CD4-positive, alpha-beta T cell treated with Interleukin-15 for 4 hours (primary cell): ENCODE measurements at places on chromosomes 7 and 10.

DNA sequence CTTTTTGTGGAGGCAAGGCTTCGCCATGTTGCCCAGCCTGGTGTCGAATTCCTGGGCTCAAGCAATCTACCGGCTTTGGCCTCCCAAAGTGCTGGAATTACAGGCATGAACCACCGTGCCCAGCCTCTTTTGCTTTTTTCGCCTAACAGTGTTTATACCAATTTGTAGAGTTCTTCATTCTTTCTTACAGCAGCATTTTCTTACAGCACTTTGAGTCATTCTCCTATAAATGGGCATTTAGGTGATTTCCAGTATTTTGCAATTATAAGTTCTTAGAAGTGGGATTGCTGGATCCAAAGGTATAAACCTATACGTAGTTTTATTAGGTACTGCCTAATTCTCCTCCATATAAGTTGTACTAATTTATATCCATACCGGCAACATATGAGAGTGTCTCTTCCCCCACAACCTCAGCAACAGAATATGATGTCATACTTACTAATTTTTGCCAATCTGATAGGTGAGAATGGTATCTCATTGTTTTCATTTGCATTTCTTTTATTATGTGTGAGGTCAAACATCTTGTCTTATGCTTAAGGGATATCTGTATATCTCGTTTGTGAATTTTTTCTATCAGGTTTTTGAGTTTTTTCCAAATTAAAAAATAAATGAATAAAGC lies 39.1 kb downstream of the SUFU start:
- DNase-seq, result no peak

DNA sequence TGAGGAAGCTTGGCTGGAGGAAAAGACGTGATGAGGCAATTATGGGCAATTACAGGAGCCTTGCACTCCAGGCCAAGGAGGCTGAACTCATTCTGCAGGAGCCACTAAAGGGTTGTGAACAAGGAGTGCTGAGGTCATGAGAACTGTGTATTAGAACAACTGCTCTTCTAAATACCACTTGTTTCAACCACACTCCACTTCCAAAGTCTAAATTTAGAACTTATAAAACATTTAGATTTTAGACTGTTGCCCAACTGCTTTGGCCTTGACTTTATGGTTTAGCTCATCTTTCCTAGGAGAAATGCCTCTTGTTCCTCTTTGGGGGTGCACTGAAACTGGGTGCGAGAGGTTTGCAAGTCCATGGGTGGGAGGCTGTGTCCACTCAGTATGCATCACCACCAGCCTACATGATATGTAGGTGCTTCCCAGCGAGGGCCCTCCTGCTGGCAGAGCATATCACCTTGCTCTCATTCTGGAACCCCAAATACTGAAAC lies 199.7 kb upstream of the AOAH start:
- no peak for DNase-seq

DNA sequence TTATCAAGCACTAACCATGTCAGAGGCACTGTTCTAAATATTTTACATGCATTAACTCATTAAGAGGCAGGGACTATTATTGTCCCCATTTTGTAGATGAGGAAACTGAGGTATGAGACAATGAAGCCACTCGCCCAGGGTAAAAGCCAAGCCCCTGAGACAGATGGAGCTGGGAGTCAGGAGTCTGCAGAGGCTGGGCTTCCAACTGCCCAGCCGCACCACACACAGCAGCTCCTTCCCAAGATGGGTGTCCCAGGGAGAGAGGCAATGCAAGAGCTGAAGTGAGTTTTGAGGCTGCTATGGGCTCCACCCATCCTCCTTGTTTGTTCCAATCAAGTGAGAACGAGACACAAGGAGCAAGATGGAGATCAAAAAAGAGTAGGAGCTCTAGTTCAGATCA lies 244.2 kb downstream of the KCNMA1 start:
- no peak for DNase-seq

GRCh38 chr10:117884093-117884492 lies 162.6 kb downstream of the RAB11FIP2 start:
- DNase-seq, result no peak

DNA sequence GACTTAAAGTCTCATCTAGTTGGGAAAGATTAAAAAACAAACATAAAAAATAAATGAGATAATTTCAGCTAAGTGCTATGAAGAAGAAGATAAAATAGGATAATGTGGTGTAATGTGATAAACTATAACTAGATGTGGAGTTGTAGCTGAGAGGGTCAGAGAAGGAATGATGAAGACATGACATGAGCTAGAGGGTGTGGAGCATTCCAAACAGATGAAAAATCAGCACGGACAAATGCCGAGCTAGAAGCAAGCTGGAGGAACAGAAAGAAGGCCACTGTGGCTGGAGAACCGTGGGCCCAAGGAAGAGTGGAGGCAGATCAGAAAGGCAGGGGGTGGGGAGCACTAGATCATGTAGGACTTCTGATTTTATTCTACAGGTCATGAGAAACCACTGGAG lies 70.6 kb downstream of the CDK6 start:
- DNase-seq, result no peak

GRCh38 chr7:157662110-157662791 lies 325.4 kb downstream of the DNAJB6 start:
- DNase-seq, result no peak

DNA sequence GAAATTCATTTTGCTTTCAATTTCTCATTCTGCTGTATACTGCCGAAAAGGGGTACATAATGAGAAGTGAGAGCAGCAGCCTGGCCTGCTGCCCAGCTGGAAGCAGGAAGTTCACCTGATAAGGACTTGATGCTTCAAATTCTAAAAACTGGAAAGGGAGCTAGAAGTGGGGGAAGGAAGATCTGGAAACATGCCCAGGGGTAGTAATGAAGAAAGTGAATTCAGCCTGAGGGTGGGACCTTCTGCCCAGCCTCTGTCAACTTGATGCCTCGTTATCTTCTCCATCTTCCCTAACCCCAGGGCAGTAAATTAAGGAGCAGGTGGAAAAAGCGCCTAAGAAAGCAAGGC lies 69.4 kb downstream of the ARMH3 start:
- no peak for DNase-seq

DNA sequence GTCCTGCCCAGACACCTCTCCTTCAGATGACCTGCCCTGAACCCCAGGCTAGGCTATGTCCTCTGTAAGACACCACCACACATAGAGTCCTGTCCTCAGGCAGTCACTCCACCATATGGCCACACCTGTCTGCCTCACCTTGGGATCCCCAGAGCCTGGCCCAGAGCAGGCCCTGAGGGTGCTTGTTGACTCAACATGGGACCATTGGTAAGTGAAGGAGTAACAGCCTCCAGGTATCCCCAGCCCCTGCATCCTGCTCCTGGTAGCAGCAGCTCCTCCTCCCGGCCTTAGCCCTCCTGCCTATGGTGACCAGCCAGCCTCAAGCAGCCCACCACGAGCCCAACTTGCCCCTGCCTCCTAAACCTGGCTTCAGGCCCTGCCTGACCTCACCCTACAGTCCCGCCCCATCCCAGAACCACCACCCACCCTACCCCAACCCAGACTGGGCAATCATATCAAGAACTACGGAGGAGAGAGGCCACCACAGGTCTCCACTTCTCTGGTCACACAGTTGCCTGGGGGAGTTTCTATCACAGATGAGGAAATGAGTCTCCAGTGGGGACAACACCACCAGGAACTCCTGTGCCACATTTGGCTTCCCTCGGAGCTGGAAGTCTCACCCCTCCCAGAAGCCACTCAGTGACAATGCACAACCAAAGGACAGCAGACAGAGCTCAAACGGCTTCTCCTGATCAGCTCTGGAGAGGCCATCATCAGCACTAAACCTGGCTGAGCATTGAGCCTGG lies 136.6 kb downstream of the GRID1 start:
- no peak for DNase-seq

DNA sequence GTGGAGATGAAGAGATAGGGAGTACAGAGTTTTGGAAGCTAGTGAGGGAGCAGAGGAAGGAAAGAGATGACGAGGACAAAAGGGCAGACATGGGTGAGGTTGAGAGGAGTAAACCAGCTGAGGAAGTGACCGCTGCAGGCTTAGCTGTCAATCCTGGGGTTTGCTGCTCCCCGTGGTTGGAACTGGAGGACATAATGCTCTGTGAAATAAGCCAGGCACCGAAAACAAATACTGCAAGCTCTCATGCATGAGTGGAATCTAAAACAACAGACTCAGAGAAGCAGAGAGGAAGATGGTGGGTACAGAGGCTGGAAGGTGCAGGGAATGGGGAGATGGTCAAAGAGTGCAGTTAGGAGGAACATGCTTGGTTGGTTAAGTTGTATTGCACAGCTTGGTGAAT lies 482.2 kb upstream of the C7orf33 start:
- no peak for DNase-seq

DNA sequence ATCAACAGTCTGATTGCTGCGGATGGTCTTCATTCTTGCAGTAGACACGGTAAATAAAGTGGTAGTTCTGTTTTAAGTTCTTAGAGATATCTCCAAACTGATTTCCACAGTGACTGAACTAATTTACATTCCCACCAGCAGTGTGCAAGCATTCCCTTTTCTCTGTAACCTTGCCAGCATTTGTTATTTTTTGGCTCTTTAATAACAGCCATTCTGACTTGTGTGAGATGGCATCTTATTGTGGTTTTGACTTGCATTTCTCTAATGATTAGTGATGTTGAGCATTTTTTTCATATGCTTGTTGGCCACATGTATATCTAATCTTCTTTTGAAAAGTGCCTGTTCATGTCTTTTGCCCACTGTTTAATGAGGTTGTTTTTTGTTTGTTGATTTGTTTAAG lies 30.2 kb upstream of the CXCL12 start:
- no peak for DNase-seq

- peak; percentile 72 for DNase-seq
These were observed 95.5 kb downstream of the CUL2 start for GRCh38 chr10:34994565-34995142.

- DNase-seq, result no peak
These were observed 4.3 kb downstream of the SVIL start for GRCh38 chr10:29630205-29631048.

DNA sequence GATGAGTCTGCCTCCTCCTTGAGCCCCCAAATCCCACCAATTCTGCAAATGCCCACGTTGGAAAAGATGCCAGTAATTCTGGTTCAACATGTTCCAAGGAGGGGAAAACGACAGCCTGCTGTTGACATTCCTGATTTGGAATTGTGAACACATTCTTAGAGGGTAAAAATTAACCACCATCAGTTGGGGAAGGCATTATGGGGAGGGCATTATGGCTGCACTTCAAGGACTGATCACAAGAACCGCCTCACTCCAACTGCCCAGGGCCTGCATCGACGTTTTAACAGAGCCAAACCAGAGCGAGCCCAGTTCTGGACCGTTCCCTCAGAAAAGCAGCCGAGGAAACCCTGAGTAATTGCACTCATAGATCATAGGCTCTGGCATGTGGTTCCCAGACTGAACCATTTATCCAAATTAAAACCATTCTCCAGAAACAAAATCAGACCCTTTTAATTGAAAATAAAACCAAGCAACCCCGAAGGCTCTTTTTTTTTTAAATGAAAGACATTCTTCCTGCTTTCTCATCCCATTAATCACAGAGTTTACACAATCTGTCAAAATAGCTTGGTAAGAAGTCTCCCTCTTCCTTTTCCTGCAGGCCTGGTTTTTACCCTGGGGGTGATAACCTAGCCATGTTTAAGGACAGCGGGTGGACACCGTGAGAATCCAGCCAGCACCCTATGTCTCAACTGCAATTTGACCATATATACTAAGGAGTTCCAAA lies 8.0 kb downstream of the TNS3 start:
- no peak for DNase-seq

DNA sequence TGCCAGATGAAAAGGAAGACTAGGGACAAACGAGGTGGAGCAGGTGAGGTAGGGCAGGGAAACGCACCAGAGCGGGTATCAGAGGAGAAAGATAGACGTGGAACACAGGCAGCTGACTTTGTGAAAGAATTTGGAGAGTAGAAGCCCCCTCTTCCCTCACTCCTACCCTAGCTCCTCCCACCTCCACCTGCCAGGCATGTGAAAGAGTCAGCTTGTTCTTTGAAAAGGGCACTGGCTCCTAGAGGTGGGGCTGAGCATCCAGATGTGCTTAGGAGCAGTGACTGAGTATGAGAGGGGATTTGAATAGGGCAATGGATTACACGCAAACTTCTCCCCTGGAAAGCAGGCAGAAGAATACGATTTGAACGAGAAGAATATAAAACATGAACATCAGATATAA lies 174.2 kb upstream of the INHBA start:
- DNase-seq, result no peak

GRCh38 chr7:24572393-24572996 lies 757 bp upstream of the PALS2 start:
- peak; percentile 41 for DNase-seq

DNA sequence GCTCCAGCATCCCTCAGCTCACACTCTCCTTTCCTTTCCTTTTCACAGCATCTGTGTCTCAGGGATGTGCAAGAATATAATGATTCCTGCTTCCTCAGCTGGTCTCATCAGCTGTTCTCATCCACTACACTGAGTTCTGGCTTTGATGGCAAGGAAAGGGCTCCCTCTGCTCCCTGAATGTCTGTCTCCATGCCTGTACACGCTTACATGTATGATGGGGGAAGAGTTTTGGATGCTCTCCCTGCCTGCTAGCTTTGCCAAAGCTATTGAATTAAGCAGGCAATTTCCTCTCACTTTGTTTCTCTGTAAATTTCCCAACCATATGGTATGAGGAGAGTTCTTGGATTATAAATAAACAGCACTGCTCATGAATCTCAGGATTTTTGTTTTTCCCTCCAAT lies 254.5 kb downstream of the SORCS3 start:
- DNase-seq, result no peak

DNA sequence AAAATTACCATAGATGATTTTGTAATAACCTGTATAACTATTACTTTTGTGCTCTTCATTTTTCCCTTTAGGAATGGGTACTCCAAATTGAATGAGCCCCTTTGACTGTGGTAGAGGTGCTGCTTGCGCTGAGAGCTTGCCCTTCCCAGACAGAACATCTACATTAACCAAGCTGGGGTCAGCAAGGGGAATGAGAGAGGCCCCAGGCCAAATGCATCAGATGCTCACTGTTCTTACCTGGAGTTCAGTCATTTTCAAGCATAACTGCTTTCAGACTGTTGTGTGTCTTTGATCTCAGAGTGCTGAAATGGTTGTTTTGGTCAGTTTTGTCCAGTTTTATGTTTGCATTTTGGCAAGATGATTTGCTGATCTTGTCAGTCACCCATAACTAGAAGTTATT lies 7.6 kb upstream of the STN1 start:
- DNase-seq, result no peak

GRCh38 chr10:18959369-18959768 lies 89.2 kb upstream of the MALRD1 start:
- DNase-seq, result no peak

- no peak for DNase-seq
These were observed 540.3 kb upstream of the IGFBP3 start for GRCh38 chr7:46461334-46461777.

GRCh38 chr10:97914837-97915211 lies 65.2 kb downstream of the GOLGA7B start:
- peak; percentile 65 for DNase-seq
